ENCODE measurements at places on chromosomes 3 and 15.

DNA sequence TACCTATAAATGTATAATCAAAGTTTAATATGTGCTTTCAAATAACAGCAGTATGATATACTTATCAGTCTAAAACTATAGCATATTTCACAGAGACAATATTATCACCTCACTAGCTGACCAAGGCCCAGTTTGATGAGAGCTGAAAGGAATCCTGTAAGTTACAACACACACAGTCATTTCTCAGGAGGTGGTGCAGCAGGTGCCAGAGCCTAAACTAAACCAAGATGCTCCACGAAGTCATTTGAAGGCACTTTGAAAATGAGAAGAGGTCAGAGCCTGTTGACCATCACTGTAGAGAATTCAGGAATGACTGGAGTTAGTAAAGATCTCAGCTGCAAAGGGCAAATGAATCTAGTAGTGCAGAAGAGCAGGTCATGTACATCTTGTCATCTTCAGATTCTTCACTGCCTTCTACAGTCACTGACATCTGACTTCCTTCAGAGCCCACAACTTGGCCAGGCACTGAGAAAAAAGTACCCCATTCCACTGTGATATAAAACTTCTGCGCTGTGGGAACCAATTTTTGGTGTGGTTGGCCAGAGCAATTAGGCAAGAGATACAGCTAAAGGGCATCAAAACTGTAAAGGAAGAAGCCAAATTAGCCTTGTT lies 7.9 kb downstream of the GBE1 start:
- DNase-seq, result no peak

DNA sequence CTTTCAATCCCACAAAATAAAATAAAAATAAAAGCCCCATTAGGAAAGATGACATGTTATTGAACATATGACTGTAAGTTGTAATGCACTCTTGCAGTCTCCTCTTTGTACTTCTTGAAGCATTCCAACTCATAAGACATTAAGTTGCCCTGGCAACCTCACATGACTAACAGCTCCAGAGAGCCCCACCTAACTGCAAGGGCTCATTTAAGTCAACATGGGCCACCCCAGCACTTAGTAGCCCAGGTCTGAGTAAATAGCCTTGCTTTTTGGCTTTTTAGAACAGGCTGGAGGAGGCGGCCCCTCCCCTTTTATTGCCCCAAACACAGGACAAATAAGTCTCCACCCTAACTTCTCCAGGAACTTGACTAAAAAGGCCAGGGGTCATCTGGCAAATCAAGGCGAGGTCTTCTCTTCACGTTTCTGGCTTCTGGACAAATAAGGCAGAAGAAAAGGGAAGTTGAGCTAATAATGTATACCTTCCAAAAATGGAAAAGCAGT lies 135.1 kb downstream of the TMCO5A start:
- no peak for DNase-seq

GRCh38 chr3:132867526-132867925 lies 145.3 kb upstream of the NPHP3 start:
- DNase-seq, result no peak

DNA sequence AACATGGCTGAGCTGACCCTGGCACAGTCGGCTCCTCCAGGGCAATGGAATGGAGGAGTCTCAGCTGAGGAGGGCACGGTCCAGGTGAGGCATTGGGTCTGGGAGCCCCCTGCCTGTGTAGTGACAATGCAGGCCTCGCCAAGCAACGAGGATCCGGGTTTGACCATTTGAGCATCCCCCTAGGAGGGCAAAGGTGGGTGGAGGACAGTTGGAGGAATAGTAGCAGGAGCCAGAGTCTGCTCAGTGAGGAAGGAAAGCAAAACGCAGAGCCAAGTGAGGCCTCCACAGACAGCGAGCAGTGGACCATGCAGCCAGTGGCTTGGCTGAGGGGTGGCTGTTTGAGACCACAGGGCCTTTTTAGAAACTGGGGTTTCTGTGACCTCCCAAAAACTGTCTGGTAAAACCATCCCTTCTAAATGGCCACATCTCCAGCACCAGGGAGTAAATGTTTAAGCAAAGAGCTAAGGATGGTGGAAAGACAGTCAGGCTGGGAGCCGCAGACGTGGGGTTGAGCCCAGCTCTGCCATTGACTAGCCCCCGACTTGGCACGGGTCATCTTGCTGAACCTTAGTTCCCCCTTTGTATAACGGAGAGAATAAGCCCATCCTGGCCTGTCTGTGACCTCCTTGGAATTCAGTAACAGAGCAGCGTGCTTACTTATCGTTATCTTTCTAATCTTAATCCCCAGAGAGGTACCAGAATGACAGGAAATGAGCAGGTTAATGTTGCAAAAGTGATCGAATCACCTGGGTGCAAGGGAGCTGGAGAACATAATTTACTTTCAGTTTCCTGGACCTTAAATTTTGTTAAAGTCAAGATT lies 46.8 kb downstream of the CMTM6 start:
- DNase-seq, result no peak

- DNase-seq, result no peak
Observed at GRCh38 chr3:178794711-178795110, 258.5 kb downstream of the KCNMB2 start.

- DNase-seq, result no peak
Observed at GRCh38 chr3:31105438-31106077, 211.1 kb upstream of the GADL1 start.

DNA sequence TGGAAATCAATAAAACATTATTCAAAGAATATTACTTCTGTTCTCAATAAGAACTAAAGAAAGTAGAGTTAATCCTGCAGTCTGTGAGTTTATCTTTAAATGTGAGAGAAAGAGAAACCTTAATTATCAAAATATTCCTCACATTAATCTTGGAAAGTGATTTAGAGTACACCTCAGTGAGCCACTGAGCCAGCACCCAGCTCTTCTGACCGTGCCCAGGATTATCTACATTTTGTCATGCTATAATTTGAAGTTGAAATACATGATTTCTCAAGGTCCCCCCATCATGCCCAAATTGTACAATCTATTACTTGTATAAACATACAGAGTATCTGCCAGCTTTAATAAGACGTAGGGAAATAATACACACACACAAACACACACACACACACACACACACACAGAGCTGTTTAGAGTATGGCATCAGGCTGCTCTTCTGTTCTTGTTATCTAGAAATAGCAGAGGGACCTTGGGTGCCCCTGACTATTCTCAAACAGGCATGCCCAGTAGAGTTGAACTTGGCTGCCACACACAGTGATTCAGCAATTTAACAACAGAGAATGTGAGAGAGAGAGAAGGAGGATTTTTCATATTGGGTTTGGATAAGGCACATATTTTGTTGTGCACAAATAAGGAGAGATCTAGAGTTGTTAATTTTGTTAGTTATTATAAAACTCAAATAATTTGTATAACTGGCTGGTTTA lies 74.4 kb downstream of the P2RY1 start:
- no peak for DNase-seq

- DNase-seq, result no peak
Observed at GRCh38 chr3:48553886-48554845, 2.4 kb downstream of the PFKFB4 start.
